ENCODE measurements at places on chromosomes 4 and X.

GRCh38 chr4:74823194-74823593 lies 28.9 kb upstream of the BTC start:
- no peak for DNase-seq

DNA sequence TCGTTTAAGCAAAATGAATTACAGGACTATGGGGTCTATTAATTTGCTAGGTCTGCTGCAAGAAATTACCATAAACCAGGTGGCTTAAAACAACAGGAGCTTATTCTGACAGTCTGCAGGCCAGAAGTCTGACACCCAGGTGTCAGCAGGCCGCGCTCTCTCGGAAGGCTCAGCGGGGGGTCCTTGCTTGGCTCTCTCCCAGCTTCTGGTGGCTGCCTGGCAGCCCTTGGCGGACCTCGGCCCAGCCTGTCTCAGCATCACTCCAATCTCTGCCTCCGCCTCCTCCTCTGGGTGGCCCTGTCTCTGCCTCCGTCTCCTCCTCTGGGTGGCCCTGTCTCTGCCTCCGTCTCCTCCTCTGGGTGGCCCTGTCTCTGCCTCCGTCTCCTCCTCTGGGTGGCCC lies 580.5 kb upstream of the FAT1 start:
- DNase-seq, result no peak

DNA sequence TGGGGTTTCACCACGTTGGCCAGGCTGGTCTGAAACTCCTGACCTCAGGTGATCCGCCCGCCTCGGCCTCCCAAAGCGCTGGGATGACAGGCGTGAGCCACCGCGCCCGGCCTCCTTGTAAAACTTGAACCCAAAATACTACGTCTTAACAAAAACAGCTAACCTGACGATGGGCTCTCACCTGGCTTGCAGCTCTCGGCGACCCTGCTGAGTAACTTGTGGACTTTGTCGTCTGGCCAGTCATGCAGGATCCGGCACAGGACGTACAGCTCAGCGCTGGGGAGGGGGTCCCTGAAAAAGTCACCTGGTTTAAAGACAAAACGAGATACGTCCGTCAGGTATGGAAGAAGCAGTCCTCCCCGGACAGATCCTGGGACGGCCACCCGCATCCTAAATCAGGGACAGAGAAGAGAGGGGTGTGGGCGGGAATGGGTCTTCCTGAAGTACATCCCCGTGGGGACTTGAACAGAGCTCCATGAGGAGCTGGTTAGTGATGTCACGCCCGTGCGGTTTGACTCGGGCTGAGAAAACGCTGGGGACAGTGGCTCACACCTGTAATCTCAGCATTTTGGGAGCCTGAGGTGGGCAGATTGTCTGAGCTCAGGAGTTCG lies 20.7 kb upstream of the SLC25A6 start:
- DNase-seq, result no peak

DNA sequence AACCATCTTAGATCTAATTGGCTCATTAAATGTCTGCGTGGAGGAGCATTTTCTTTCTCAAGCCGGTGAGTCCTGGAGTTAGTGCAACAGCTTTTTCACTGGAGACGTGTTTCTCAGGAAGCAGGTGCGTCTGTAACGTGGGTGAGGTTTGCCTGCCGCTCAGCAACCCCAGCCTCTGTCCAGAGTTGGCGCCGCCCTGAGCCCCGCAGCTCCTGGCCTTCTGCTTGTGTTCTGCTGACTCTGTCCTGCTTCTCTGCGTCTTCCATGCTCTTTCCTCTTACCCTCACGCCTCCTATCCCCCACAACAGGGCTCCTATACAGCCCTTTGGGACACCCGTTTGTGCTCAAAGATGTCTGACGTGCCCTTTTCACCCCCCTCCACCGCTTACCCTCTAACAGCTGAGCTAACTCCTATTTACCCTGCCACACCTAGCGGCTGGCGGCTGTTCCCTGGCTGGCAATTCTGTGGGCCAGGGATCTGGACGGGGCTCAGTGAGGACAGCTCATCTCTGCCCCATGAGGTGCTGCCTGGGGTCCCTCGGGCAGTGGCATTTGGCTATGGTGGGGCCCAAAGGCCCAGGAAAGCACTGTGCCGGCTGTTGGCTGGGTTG lies 18.8 kb downstream of the DOK7 start:
- no peak for DNase-seq

DNA sequence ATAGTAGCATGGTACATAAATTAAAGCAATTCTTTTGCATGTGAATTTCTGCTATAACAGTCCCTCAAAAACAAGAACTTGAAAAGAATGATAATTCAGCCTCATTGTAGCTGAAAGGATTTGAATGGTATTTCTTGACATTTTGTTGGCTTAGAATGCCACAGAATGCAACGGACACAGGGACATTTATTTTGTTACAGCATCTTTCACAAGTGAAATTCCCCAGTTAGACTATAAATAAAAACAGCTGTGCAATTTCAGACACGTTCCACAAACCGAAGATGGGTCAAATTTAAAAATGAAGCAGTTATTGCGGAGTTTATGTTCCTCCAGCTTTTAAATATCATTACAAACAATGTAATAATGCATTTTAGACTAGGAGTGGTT lies 82.8 kb upstream of the AMELX start:
- DNase-seq, result no peak
